ENCODE measurements at places on chromosomes 16 and 17.

GRCh38 chr16:68786685-68787418, 49.8 kb downstream of the CDH1 start:
- DNase-seq = no peak

GRCh38 chr16:3486506-3487215, 8.6 kb downstream of the C16orf90 start:
- no peak for DNase-seq

DNA sequence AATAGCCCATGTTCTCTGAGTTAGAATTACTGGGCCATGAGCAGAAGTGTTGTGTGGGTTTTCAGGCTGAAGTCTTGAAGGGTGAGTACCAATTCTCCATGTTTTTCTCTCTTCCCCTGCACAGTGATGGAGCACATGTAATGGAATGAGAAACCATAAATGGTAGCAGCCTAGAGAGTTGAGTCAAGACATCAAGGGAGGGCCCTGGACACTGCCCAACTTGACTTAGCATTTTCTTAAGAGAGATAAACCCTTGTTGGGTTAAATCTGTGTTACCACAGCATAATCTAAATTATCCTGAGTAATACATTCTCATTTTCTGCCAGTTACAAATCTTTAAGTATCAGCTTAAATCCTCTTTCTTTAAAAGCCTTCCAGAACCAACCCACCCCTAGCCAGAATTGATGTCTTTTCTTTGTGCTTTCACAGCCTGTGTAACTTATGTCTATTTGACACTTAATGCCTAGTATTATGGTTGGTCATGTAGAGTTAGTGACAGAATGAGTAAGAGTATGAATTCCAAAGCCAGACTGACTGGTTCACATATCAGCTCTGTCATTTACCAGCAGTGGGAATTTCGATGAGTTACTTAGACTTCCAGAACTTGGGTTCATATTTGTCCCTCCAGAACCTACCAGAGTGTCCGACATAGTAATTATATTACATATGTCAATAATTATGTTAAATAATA, 27.0 kb upstream of the RGS9 start:
- DNase-seq = no peak

DNA sequence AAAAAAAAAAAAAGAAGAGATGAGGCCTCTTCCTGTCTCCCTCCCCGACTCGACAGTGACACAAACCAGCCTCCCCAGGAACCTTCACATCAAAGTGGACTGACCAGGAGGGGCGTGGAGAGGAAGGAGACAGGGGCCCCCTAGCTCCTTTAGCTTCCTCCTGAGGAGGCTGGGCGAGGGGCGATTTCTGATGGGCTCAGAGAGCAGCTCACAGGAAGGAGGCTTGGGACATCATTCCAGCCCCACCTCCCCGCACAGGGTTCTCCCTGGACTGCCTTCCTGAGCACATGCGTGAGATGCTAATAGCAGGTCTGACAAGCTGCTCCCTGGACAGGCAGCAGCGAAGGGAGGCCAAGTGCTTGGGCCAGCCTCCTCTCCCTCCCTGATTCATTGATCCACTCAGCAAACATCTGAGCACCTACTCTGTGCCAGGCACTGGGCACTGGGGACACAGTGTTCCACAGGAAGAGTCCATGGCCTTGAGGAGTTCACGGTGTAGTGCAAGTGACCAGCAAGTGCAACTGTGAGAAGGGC, 14.4 kb upstream of the DOK4 start:
- no peak for DNase-seq

- no peak for DNase-seq
These were observed 27.6 kb upstream of the ST6GALNAC2 start for GRCh38 chr17:76612977-76613851.

Measured in stimulated activated CD8-positive, alpha-beta memory T cell treated with anti-CD3 and anti-CD28 coated beads, Interleukin-4, amount 100 ng/mL, for 1 hour (primary cell).